ENCODE measurements at places on chromosomes 11 and 22.

DNA sequence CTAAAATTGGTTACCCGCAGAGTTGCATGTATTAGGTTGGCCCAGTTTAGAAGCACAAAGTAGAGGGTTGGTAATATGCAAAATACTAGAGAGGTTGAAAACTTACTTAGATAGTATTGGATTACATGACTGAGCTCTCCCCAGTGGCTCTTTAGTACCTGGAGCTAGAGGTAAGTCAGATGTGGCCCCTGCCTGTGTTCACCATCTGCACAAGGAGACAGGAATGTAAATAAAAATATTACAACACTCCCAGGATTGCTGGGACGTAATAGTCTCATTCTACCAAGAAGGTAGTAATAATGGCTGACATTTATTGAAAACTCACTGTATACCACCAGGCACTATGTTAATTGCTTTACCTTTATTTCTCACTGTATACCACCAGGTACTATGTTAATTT lies 129.6 kb downstream of the SLC17A6 start:
- DNase-seq = no peak

- DNase-seq = no peak
These were observed 19.1 kb upstream of the XBP1 start for GRCh38 chr22:28819253-28820096.

DNA sequence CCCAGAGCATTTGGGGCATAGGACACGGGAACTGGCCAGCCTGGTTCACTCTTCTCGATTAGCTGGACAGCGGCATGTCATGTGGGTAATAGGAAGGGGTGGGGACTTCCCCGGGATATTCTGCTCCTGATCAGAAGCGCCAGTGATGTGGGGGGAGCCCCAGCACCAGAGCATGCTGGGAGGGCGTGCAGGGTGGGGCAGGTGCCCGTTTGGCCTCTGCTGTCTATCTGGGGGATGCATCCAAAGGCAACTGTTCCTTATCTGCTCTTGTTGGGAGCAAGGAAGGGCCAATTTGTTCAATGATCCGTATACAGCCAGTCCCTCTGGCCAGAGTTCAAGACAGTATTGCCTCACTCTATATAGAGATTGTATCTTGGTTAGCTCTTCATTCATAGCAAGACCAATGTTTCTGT lies 43.6 kb downstream of the PPARA start:
- DNase-seq = no peak

DNA sequence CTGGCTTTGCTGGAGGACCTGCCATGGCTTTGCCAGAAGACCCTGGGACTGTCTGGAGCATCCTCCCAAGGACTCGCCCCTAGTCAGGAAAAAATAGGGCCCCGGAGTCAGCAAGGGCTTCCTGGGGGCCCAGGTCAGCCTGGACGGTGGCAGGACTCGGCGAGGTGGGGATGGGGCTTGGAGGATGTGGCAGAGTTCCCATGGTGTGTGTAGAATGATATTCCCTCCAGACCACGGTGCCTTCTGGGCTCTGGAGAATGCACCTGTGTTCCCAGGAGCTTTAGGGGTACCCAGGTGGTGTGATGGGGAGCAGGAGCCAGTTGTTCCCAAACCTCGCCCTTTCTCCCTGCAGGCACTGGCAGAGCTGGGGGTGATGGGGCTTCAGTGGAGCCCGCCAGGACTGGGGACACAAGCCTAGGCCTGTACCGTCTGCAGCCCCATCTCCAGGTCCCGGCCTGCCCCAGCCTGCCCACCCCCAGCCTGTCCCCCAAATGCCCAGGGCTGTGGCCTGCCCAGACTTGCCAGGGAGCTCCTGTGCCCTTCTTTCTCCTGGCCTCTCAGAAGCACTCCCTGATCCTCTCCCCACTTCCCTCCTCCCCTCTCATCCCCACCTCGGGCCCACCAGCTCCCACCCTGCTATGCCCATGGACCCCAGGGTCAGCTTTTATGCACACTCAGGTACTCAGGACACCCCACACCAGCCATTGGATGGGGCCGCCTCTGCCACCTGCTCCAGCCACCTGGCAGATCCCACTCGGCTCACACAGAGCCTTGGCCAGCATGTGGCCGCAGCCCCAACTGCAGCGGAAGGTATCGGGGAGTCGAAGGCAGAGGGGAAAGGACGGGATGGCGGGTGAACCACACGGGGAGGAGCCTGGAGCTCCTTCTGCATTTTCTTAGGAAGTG lies 82.1 kb downstream of the CDKN1C start:
- DNase-seq = peak; percentile 3

DNA sequence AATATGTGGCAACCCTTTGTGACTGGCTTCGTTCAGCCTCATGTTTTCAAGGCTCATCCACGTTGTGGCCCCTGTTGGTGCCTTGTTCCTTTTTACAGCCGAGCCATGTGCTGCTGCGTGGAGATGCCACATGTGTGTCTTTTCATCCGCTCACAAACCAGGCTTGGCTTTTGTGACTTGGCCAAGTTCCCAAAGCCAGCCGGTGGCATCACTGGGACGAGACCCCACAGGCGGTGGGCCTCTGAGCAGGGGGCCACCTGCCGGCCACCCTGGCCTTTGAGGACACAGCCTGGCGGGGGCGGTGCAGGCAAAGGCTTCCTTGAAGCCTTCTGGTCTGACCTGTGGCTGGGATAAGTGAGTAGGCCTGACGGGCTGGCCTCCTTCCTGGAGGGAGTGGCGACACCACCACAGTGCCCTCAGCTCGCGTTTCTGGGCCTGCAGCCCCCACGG lies 10.5 kb downstream of the GRK2 start:
- peak; percentile 60 for DNase-seq

GRCh38 chr11:65884716-65885092 lies 3.6 kb downstream of the FIBP start:
- peak; percentile 86 for DNase-seq

- no peak for DNase-seq
These were observed 32.3 kb downstream of the OSBPL5 start for GRCh38 chr11:3132831-3133260.

DNA sequence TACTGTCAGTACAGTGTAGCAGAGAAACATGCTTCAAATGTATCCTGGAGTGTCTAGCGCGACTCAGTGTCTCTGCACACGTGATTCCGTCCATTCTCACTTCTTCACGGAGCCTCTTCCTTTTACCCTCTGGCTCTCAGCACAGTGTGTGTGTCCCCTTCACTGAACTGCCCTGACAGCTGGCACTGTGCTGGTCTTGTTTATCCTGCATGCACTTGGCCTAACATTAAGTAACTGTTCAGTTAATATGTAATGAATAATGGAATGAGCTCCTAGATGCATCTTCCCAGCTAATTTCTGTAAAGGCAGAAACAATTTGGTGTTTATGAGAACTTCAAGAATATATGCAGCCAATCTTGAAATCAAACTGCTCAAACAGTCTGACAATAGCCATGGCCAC lies 44.4 kb downstream of the KMT5B start:
- no peak for DNase-seq

- DNase-seq = no peak
These were observed 189.4 kb downstream of the CEP164 start for GRCh38 chr11:117517097-117517496.

DNA sequence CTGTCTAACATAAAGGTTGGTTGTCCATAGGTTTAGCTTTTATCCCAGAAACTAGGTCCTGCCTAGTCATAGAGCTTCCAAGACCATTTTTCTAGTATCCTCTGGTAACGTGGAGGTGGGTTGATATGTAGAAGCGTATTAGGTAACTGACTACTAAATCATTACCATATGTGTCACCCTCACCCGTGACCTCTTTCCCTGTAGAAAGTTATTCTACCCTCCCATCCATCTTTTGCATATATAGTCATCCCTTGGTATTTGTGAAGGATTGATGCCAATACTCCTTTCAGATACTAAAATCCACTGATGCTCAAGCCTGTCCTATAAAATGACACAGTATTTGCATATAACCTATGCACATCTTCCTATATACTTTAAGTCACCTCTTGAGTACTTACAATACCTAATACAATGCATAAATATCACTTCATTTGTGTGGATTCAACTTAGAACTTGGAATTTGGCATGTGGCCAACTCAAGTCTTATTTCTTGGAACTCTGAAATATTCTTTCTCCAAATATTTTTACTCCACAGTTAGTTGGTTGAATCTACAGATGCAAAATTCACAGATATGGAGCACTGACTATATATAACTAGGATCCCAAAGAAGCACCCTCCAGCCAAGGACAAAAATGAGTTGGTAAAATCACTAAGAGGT lies 497.0 kb upstream of the TENM4 start:
- no peak for DNase-seq

DNA sequence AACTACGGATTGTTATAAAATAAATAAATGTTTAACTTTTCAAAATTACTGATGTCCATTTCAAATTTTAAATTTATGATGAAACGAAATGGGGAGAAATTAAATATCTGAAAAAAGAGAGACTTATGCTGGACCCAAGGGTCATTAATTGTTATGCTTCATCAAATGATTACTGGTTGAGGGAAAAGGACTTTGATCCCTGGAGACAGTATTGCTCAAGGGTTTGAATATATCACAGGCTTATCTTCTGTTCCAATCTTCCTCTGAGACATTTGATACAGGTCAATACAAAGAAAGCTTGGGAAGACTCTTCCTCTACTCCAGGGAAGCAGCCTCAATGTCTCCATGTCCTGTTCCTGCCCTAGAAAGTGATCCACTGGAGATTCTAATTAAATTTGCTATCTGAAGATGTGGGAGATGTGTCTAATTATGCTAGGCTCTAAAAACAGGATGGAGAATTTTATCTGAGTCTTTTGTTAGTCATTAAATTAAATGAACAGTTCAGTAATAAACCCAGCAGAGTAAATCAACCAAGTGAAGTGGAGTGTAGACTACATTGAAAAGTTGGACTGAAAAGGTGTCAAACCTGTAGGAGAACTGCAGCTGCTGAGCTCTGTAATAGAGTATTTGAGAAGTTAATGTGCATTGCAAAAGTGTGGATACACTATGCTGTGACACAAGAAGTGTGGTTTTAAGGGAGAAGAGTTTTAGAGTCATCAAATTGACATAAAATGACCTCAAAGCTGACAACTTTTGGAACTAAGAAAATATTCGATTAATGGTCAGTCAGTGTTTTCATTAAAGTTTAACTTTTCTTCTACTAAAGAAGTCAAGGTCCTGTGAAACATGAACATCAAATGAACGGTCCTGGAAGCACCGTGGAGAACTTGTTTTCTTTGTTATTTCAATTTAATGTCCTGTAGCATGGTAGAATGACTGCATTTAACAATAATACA lies 623.7 kb upstream of the CCDC90B start:
- DNase-seq = no peak

DNA sequence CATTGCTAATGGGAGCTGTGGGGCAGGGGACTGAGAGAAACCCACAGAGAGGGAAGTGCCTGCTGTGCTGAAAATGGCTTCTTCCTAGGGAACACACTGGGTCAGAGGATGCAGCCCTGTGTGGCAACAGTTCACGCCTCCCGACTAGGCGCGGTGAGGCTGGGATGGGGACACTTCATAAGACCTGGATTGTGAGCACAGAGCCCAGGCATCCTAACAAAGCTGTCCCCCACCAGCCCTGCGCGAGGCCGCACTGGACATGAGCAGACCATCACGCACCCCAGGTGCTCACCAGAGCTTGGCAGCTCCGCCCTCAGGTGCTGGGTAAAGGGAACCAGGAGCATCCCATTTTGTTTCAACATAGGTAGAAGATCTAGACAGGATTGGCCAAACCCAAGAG lies 1.8 kb upstream of the KRTAP5-4 start:
- DNase-seq = no peak

DNA sequence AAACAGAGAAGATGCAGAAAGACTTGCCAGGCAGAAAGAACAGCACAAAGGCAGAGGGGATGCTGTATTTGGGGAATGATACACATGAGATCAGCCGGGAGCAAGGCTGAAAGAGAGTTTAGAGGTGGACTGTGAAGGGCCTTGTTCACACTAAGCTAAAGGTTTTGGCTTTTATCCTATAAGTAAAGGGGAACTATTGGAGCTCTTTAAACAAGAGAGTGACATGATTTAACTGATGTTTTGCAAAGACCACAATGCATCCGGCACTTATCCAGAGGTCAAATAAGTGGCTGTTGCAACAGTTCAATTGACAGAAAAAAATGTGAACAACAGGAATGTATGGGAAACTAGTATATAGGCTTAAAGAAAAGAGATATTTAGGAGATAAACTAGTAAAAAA lies 64.7 kb upstream of the RRAS2 start:
- no peak for DNase-seq

DNA sequence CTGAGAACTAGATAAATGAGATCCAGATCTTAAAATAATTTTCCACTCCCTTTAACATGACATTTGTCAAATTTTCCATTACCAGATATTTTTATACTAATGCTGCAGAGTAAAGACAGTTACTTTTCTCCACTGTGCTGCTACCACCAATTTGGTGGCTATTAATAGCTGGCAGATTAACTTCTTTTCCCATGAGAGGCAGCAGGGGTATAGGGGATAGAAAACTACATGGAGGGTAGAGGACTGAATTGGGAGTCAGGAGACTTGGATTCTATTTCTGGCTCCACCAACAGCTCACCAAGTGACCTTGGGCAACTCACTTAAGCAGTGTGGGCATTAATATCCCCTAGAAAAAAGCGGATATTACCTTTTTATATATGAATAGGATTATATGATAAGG lies 69.2 kb downstream of the KIF18A start:
- DNase-seq = no peak

DNA sequence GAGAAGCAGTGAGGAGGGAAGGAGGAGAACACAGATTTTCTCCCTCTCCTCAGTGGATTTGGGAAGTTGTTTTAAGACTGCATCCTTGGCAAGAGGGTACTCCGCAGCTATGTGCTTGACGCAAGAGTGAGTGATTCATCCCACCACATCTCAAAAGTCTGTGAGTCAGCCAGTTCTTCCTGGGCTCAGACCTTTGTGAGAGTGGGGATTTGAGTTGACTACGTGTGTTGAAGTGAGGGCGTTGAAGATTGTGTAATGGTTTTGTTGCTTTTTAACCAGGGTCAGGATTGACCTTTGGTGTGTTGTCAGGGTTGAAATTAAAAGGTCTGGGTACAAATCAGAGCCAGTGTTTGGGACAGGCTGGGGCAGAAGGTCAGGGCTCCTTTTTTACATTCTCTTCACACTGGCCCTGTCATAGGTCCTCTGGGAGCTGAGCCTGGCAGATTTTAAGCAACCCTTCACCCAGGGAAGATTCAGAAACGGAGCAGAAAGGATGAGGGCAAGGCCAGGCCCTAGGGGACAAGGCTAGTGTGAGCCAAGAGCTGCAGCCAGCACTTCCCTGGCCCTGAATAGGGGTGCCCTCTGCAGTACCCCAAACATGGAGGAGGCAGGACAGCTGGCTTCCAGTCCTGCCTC lies 4.2 kb upstream of the C11orf86 start:
- peak; percentile 40 for DNase-seq

DNA sequence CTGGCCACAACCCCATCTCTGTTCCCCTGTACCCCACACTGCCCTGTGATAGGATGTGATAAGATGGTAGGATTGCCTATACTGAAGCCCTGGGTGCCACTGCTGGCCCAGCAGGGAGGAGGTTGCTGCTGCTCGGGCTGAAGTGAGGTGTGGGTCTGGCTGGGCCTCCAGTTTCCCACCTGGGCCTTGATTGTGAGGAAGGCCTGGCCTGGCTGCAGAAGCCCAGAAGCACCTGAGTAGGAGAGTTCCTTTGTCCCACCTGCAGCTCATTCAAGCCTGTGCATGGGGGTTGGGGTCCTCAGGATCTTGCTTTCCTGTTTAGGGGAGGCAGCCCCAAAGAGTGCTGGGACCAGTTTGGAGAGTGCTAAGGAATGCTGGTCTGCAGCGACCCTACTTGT lies 3.3 kb downstream of the ST3GAL4 start:
- no peak for DNase-seq

- DNase-seq = no peak
These were observed 856.6 kb downstream of the METTL15 start for GRCh38 chr11:28964811-28965210.

All from activated naive CD4-positive, alpha-beta T cell treated with anti-CD3 and anti-CD28 coated beads for 36 hours (primary cell).